ENCODE measurements at places on chromosomes 7 and 10. TPM values are rescaled to one million over a fixed set of nuclear protein-coding genes. Genes with fewer than 3 reads are reported as not detected.

FMC1 gene
- 7.7 TPM for total RNA-seq

RARRES2 gene
- not detected for total RNA-seq

PTPN12 gene
- 20.8 TPM for total RNA-seq

CLCN1 gene
- 0.09 TPM for total RNA-seq

DHTKD1 gene
- 19.6 TPM for total RNA-seq

PPP1R3C gene
- not detected for total RNA-seq

NXPH1 gene
- total RNA-seq = not detected

SPAM1 gene
- total RNA-seq = not detected

PLAC9 gene
- total RNA-seq = not detected
